ENCODE measurements at places on chromosomes 5 and 9.

DNA sequence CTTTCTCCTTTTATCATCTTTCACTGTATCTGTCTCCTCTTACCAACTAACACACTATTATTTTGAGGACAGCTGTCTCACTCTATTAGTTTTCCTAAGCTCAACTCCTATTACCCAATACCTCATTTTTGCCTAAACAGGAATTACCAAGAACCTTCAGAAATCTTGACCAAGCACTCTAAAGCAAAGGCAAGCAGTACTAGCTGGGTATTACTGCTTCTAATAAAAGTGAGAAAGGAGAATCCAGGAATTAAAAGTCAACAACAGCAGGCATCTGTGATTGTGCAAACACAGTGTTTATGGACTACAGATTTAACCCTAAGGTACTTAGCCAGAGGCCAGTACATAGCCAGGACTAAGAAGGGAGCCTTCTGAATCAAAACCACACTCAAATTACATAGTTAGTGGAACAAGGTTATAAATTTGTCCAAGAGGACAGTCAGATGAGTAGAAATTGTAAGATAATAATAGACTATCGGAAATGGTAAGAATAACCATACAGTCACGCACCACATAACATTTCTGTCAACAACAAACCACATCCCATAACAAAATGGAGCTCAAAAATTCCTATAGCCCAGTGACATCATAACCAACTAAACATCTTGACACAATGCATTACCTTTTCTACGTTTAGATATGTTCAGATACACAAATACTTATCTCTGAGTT lies 8.3 kb downstream of the RFX3 start:
- no peak overlapping the region for H3K4me3 ChIP-seq
- no peaks in the 10 kb centered on the region for H3K27me3 ChIP-seq
- peaks cover 13% of the 10 kb centered on the region for H3K4me1 ChIP-seq
- H3K27ac ChIP-seq = no peak overlapping the region
- DNase-seq = no peak

GRCh38 chr5:78496373-78496772 lies 136.0 kb downstream of the SCAMP1 start:
- H3K4me1 ChIP-seq = no peaks in the 10 kb centered on the region
- H3K27me3 ChIP-seq = peaks cover 31% of the 10 kb centered on the region
- no peak overlapping the region for H3K27ac ChIP-seq
- DNase-seq = no peak
- no peaks in the 10 kb centered on the region for H3K36me3 ChIP-seq

DNA sequence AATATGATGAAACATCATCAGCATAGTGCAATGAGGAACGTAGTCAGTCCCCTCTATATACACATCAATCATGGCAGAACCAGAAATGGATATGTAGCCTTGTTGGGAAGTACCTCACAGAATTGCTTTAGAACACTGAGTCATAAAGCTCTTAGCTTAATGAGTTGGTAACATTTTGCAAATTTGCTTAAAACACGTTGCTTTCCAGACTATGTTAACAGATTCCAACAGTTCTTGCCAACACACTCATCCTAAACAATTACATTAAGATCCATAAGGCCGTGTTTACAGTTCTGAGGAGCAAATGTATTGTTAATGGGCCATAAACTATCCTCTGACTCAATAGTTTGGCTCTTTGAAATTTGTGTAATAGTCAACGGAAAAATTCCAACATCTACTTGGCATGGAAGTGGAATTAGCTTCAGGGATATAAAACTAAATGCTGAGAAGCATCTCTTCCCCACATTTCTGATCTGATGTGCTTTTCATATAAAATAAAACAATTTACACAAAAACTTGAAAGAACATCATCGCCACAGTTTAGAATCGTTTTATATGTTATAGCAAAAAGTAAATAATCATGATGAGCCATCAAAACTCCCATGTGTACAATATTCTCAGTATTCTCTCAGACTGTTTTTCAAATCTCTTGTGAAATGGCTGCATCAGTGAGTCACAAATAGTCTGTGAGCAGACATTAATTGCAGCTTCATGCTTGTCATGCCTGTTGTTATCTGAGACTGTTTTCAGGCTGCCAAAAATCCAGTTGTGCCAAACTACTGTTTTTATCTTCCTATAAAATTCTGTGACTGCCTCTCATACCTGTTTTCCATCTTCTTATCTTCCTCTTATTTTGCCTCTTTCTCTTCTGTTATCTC lies 291.9 kb downstream of the COX7C start:
- DNase-seq = no peak
- H3K36me3 ChIP-seq = no peaks in the 10 kb centered on the region
- no peak overlapping the region for H3K27ac ChIP-seq

- DNase-seq = no peak
- no peak overlapping the region for H3K4me3 ChIP-seq
- H3K36me3 ChIP-seq = no peaks in the 10 kb centered on the region
- no peaks in the 10 kb centered on the region for H3K4me1 ChIP-seq
- H3K27me3 ChIP-seq = peaks cover 4% of the 10 kb centered on the region
- no peak overlapping the region for H3K27ac ChIP-seq
Measured at GRCh38 chr5:72440207-72440638, 67.0 kb downstream of the ZNF366 start.

GRCh38 chr9:131190191-131190590 lies 64.8 kb downstream of the NUP214 start:
- no peak overlapping the region for H3K4me3 ChIP-seq
- no peaks in the 10 kb centered on the region for H3K27me3 ChIP-seq
- no peaks in the 10 kb centered on the region for H3K4me1 ChIP-seq
- H3K27ac ChIP-seq = no peak overlapping the region
- no peak for DNase-seq

- H3K27me3 ChIP-seq = peaks cover 11% of the 10 kb centered on the region
- no peak for DNase-seq
- H3K4me3 ChIP-seq = no peak overlapping the region
- no peaks in the 10 kb centered on the region for H3K36me3 ChIP-seq
Measured at GRCh38 chr5:142079306-142079721, 29.3 kb upstream of the NDFIP1 start.

- H3K27me3 ChIP-seq = peaks cover 34% of the 10 kb centered on the region
- no peaks in the 10 kb centered on the region for H3K36me3 ChIP-seq
- H3K4me3 ChIP-seq = no peak overlapping the region
- DNase-seq = no peak
Measured at GRCh38 chr9:136089697-136090045, 5.4 kb downstream of the NACC2 start.

DNA sequence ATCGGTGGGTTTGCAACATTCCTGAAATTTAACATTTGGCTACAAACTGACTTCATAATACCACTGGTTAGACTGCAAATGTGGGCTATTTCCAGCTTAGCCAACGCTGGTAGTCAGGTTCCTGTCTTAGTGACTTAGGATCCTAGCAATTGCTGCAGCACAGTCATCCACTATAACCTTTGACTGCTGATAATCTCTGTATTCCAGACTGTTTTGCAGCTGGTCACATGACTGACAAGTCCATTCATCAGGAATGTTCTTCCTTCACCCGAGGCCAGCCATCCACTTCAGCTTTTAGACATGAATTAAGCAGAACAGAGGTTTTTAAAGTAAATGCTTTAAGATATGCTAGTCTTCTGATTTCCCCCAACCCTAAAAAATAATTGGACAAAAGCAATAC lies 425.9 kb upstream of the MPDZ start:
- H3K4me3 ChIP-seq = no peak overlapping the region
- no peaks in the 10 kb centered on the region for H3K36me3 ChIP-seq
- H3K27ac ChIP-seq = no peak overlapping the region
- H3K27me3 ChIP-seq = no peaks in the 10 kb centered on the region
- no peak for DNase-seq
- H3K4me1 ChIP-seq = no peaks in the 10 kb centered on the region

DNA sequence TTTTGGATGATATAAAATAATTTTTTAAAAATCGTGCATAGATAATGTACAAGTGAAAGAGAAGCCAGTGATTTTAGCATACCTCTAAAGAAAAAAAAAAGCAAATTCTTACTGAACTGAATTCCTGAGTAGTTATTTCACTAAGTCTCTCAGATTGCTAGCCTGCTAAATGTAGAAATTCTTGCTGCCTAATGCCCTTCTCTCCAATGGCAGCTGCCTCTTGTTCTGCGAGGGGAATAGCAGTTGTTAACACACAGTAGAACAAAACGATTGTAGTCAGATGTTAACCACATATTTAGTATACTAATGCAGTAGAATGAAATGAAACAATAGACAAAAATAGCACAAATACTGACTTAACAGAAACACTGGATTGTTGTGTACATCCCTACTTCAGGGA lies 26.8 kb downstream of the SMAD5 start:
- peaks cover 4% of the 10 kb centered on the region for H3K27me3 ChIP-seq
- H3K4me1 ChIP-seq = no peaks in the 10 kb centered on the region
- DNase-seq = no peak

DNA sequence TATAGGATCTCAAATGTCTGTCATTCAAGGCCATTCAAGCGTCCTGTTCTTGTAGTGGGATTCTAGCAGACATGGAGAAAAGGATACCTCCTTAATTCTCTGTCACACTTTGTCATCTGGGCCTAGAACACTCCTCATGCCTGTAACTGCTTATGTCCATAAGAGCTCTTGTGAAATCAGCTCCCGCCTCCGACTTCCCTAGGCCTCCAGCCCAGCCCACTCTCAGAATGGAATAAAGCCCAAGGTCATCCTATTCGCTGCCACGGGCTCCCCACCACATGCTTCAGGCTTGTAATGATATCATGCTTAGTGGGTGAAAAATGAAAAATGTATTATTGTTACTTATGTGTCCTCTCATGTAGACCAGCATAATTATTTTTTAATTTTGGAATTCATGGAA lies 632.5 kb downstream of the ISL1 start:
- no peak for DNase-seq
- H3K36me3 ChIP-seq = no peaks in the 10 kb centered on the region
- H3K27me3 ChIP-seq = no peaks in the 10 kb centered on the region
- H3K4me3 ChIP-seq = no peak overlapping the region

DNA sequence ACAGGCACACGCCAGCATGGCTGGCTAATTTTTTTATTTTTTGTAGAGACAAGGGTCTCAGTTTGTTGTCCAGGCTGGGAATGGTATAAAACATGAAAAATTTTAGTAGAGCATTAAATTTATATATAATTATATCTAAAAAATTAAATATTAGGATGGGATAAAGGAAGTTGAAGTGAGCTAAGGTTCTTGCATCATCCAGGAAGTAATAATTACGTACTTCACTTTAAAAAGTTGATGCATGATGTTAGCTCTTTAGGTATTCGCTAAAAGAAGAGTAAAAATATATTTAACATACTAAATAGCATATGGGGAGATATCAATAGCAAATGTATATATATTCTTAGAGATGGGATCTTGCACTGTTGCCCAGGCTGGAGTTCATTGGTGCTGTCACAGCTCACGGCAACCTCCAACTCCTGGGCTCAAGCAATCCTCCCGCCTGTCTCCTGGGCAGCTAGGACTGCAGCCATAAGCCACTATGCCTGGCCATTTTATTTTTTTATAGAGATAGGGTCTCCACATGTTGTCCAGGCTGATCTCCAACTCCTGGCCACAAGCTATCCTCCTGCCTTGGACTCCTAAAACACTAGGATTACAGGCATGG lies 12.3 kb downstream of the DCAF10 start:
- no peaks in the 10 kb centered on the region for H3K27me3 ChIP-seq
- no peak for DNase-seq
- H3K27ac ChIP-seq = no peak overlapping the region
- H3K4me1 ChIP-seq = peaks cover 6% of the 10 kb centered on the region

DNA sequence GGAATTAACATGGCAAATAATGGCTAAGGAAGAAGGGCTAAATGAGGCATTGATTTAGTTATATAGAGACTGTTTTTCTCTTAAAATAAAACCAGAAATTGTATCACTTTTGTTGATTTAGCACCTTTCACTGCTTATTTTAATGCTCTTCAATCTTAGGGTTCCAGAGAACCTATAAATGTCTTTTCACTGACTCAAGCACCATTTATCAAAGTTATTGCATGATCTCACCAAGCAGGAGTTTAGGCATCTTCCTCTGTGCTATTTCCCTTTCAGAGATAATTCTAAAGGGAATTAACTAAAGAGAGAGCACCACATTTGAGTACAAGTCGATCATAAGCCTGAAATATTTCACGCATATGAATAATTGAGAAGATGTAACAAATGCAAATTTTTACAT lies 357.1 kb downstream of the CDH18 start:
- H3K4me1 ChIP-seq = no peaks in the 10 kb centered on the region
- no peaks in the 10 kb centered on the region for H3K36me3 ChIP-seq
- no peak overlapping the region for H3K27ac ChIP-seq
- H3K27me3 ChIP-seq = no peaks in the 10 kb centered on the region
- no peak overlapping the region for H3K4me3 ChIP-seq
- DNase-seq = no peak

- no peaks in the 10 kb centered on the region for H3K4me1 ChIP-seq
- no peaks in the 10 kb centered on the region for H3K36me3 ChIP-seq
- H3K27ac ChIP-seq = no peak overlapping the region
- no peak overlapping the region for H3K4me3 ChIP-seq
Measured at GRCh38 chr9:30967476-30967875, 1417.0 kb upstream of the ACO1 start.

DNA sequence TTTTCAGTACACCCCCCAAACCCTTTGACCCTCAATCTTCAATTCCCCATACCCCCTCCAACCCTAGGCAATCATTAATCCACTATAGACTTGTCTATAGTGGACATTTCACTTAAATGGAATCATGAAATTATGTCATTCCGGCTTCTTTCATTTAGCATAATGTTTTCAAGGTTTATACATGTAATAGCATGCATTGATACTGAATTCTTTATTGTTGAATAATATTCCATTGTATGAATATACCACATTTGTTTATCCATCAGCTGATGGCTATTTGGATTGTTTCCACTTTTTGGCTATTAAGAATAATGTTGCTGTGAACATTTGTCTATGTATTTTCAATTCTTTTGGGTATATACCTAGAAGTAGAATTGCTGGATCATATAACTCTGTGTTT lies 238.8 kb downstream of the PDE4D start:
- H3K36me3 ChIP-seq = no peaks in the 10 kb centered on the region
- H3K4me1 ChIP-seq = no peaks in the 10 kb centered on the region
- DNase-seq = no peak

DNA sequence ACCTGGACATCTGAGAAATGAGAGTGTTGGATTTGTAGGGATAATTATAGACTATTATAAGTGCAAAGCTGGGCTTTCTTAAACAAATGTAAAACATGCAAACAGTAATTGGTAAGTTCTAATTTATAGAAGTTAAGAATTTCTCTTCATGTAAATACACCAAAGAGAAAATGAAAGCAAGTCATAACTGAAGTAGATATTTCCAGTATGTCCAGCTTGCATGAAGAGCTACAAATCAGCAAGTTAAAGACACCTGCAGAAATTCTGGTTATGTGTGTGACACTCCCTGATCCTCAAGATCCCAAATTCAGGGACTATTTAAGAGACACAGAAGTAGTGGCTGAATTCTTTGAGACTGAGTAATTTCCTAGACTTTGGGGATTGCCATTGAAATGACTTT lies 308.9 kb downstream of the TLE4 start:
- H3K27me3 ChIP-seq = peaks cover 7% of the 10 kb centered on the region
- H3K36me3 ChIP-seq = peaks cover 2% of the 10 kb centered on the region
- no peak overlapping the region for H3K27ac ChIP-seq
- DNase-seq = no peak
- H3K4me1 ChIP-seq = peaks cover 52% of the 10 kb centered on the region
- H3K4me3 ChIP-seq = no peak overlapping the region
